Glomerular endothelial cell (primary cell): ENCODE measurements at places on chromosomes 11 and 22. TPM values are rescaled to one million over a fixed set of nuclear protein-coding genes. Genes with fewer than 3 reads are reported as not detected.

Gene MUC5AC
- total RNA-seq = not detected in 2 replicates

Gene OR52E1
- total RNA-seq = not detected in 2 replicates

Gene GRM5
- 0.05 and 0.47 TPM in 2 replicates for total RNA-seq

Gene SUSD2
- 0.19 and 0.23 TPM in 2 replicates for total RNA-seq

Gene PHLDA2
- 67.4 and 95.4 TPM in 2 replicates for total RNA-seq

Gene LMO2
- 47.8 and 67.6 TPM in 2 replicates for total RNA-seq

Gene SPDYC
- total RNA-seq = not detected in 2 replicates

Gene SLC29A2
- 0.48 and 1.2 TPM in 2 replicates for total RNA-seq

Gene TMEM86A
- 2.3 and 2.9 TPM in 2 replicates for total RNA-seq

Gene CD3D
- total RNA-seq = not detected in 2 replicates

Gene SHISA8
- total RNA-seq = not detected in 2 replicates
